ENCODE measurements at places on chromosomes 12 and 14.

DNA sequence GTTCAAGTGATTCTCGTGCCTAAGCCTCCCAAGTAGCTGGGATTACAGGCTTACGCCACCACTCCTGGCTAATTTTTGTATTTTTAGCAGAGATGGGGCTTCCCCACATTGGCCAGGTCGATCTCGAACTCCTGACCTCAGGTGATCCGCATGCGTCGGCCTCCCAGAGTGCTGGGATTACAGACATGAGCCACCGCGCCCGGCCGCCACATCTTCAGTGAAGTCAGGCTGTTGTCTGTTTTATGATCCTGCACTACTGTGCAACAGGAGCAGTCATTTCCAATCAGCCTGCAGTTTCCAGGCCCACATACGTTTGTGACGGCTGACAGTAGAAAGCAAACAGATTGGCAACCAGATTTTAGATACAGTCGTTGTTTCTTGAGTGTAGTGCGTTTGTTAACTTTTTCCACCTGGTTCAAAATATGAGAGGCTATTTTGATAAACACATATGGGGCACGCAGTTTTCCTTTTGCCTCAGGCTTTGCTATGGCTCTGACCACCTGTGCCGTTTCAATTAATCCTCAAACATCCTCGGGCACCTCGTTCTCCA is 74.8 kb downstream of the LGMN start:
- no peak for DNase-seq

GRCh38 chr12:88503281-88503703 is 77.0 kb downstream of the KITLG start:
- no peak for DNase-seq

DNA sequence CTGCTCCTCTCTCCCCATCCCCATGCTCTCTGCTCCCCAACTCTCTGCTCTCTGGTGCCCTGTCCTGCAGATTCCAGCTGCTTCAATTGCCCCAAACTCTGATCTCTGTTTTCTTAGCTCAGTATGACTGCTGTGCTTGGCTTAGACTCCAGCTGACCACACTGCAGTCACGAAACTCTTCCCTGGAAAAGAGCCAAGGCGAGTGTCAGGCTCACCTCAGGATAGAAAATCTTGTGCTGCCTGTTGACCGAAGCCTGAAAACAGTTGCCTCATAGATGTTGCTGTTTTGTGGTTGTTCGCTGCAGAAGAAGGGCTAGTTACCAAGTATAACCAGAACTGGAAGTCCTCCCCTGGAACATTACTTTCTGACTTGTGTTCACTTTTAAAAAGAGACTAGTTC is 6.7 kb upstream of the STON2 start:
- no peak for DNase-seq

DNA sequence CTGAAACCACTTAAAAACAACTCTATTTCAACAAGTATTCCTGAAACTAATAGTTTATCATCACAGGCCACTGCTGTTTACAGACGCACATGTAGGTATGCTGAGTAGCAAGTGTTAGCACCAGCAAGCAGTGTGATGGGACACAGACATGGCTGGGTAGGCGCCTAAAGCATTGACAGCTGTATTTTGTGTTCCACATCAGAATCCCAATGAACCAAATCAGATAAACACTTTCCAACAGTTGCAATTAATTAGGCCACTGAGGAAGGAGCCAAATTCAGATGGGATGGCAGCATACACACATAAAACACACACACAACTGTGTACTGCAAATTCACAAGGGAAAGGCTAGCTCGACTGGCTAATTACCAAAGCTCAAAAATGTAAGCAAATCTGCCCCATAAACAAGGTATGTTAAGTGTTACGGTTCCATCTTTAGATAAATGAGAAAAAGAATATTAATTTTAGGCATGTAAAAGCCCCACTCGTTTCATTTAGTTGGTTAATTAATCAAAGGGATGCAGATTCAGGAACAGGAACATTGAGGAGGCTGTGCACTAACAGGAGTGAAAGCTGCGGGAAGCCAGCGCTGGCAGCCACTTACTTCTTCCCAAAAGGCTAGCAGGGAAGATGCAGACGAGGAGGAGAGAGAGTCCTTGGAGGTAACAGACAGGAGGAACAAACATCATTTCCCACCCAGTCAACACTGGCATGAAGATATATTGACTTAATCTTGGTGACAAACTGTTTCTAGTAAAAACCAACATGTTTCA is 33.4 kb downstream of the AMN start:
- no peak for DNase-seq

DNA sequence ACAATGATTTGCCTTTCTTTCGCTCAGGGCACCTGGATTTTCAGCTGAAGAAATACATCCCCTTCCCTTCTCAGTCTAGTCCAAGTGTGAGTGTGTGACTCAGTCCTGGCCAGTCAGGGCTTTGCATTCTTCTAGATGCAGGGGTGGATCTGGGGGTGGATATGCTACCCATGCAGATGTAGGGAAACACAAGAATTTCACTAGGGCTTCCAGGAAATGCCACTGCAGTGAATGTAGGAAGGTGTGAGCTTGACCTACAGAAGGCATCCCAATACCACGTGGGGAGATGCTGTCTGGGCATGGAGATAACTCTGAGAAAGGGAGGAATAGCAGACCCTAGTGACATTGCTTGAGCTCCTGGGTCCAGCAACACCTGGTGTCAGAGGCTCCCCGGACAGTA is 404.2 kb downstream of the GLT1D1 start:
- no peak for DNase-seq

DNA sequence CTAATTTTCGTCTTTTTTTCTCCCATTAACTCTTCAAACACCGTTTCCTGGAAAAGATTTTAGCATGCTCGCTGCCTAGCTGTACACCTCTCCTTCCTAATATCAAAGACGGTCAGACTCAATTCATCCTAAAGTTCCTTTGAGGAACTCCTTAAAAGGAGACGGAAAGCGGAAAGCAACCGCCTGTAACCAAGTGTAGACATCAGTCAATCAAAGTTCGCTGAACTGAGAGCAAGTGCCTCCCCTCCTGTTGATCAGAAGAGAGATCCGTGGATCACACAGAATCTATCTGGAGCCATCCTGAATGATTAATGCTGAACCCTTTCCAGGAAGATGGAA is 412 bp upstream of the TEP1 start:
- DNase-seq = no peak

DNA sequence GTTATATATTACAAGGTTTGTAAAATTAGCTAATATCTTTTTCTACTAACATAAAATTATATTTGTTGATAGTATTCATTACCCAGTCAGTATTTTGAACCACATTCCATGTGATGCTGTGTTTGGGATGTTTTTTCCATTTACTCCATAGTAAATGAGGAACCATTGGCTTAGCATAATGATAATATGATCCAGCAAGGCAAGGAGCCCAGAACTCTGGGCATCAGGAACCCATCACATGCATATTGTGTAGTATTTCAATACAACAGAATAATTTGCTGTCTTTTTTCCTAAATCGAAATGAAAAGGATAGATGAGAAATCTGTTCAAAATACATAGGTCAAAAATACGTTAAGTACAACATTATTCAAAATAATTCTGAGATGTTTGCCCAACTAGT is 48.7 kb upstream of the GARIN2 start:
- no peak for DNase-seq

- no peak for DNase-seq
Measured at GRCh38 chr12:79296871-79297270, 393.9 kb downstream of the PAWR start.

DNA sequence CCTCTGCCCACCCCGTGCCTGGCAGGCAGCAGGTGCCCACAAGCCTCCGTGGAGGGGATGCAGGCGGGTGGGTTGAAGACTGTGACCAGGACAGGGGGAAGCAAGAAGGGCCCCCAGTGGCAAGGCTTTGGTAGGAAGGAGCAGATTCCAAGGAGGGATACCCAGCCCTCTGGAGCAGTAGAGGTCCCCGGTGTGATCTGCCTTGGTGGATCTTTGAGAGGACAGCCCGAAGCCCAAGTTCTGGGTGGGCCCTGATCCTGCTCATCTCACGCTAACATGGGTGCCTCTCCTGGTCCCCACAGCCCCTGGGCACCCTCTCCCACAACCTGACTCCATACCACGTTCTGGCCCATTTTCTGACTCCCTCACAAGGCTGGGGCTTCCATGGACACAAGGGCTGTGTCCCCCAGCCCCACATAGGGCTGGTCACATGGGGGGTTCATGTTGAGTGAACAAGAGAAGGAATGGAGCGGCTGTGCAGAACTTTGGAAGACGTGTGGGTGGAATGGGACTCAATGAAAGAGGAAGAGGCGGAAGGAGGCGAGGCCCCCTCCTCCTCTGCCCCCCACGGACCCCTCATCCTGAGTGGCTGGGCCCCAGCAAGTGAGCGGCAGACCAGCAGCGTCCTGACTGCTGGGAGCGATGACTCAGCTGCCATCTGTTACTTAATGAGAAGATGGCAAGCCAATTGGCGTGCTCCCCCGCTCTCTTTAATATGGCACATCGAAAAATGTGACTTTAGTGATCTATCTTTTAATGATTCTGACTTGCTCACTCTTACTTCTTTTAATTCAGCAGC is 77.0 kb upstream of the BCL11B start:
- DNase-seq = no peak

DNA sequence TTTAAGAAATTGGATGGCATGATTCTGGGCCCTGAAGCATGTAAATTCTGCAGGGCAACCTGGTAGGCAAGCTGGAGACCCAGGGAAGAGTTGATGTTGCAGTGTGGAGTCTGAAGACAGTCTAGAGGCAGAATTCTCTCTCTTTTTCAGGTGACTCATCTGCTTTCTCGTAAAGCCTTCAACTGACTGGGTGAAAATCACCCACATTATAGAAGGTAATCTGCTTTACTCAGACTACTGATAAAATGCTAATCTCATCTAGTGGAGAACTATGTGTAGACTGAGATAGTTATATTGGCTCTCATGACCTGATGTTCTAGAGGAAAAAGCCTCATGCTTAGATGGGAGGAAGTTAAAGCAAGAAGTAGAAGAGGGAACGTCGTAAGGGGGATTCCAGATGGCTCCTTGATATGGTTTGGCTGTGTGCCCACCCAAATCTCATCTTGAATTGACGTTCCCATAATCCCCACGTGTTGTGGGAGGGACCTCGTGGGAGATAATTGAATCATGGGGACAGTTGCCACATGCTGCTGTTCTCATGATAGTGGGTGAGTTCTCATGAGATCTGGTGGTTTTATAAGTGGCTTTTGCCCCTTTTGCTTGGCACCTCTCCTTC is 723.8 kb downstream of the BCL11B start:
- DNase-seq = no peak

DNA sequence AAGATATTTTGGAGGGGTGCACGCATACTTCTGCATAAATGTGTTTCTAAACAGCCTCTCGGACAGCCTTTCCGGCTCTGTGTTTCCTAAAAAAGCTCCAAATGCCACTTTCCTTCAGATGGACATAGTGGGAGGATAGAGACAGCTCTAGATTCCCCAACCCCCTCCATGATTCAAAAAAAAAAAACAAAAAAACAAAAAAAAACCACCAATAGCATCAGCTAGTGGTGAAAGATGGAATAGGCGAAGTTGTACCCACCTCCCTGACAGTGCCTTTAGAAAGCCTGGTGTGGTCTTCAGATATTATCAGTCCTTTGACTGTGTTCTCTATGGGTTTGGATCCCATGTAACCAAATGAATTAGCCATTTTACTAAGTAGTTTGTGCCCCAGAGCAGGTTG is 94.1 kb downstream of the PHETA1 start:
- no peak for DNase-seq

DNA sequence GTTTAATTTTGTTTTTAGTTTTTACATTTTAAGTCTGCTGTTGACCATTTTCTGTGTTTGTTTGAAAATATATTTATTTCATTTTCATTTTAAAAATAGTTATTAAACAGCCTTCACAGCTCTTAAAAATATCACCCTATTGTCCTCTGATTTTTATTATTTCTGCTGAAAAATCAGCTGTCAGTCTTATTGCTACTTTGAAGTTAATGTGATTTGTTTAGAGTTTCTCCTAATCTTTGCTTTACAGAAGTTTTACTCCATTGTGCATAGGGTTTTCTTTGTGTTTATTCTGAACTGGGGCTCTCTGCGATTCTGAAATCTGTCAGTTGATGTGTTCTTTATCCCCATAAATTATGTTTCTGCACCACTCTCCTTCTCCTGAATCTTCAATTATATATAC is 486.3 kb downstream of the SOX5 start:
- DNase-seq = no peak

- DNase-seq = no peak
Measured at GRCh38 chr14:69581316-69581935, 6.8 kb upstream of the CCDC177 start.

DNA sequence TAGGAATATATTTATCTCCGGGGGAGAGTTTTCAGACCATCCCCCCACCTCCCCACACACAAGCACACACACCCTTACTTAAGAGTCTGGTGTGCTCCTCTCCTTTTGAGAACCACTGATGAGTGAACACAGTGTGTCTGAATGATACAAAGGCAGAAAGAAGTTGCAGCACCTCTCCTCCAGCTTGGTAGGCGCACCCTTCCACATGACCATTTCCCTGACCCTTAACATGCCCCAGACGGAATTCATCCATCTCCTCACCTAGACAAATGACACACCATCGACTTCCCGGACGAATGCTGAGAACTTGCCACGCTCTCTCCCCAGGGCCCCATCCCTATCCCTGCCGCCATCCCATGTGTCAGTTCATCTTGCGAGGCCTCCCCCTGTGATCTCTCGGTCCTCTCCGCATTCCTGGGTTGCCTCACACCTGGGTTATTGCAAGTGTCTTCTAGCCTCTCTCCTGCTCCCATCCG is 3.9 kb downstream of the TNFRSF1A start:
- no peak for DNase-seq

DNA sequence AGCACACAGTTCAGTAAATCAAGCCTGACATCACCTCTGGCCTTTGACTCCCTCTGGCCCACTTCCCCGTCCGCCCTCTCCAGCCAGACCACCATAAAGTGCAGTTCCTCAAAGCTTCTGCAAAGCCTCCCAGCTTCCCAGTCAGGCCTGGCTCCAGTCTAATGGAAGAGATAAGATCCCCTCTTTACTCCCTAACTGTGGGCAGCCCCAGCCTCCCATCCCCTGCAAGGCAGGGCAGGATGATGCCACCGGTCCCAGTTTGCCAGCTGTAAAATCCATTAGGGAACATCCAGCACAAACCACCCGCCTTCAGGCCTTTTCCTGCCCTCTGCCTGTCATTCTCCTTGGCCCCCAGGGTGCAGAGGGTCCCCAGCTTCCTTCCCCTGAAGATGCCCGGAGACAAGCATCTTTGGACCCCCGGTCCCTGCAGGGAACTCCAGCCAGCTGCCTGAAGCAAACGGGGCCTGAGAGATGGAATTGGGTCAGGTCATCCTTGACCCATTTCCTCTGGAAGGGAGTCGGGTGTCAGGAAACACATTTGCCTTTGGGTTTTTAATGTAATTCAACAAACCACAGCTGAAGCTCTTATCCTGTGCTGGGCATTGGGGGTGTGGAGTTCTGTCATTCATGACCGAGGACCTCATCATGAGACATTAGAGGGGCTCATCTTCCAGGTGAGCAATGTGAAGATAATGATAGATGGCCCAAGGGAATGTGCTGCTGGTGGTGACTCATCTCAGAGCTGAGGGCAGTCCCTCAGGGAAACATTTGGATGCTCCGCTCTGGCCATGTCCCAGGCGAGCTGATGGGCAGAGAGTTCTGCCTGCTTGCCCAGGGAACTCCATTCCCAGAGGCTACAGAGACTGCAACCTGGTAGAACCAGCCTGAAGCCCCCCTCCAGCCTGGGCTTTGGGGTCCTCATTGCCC is 93.8 kb upstream of the CLMN start:
- no peak for DNase-seq

GRCh38 chr12:49632401-49632800 is 9.0 kb downstream of the PRPF40B start:
- no peak for DNase-seq

- DNase-seq = no peak
Measured at GRCh38 chr14:105196265-105196960, 15.3 kb upstream of the NUDT14 start.
